Endothelial cell (in vitro differentiated cells): ENCODE measurements at places on chromosomes 2 and 18.

DNA sequence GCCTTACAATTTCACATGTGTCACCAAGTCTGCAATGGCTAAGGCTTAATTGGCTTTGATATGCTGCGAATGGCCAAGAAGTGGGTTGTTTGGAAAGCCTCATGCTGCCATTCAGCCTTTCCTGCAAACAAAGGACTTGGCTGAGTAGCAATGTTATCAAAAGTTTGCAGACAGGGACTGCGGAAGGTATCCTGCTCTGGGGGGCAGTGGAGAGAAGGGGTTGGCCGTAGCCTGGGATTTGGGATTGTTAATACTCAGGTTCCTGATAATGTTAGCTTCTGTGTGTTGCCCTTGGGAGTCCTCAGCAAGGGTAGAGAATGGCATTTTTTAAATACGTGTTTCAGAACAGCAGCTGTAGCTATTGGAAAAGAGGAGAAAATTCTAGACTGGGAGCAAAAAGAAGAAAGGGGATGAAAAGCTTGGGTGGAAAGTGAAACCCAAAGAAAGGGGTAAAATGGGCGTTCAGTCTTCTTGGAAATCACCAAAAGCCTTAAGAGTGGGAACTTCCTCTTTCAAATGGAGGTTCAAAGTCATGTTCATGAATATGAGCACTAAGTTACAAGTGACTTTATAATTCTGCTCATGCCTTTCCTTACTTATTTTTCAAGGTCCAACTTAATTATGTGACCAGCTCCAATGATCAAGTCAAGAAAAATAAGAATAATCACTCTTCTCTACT is 325.1 kb downstream of the RNF144A start:
- H3K27ac ChIP-seq, result no peak overlapping the region
- peaks cover 3% of the 10 kb centered on the region for H3K27me3 ChIP-seq
- peaks cover 13% of the 10 kb centered on the region for H3K4me1 ChIP-seq

GRCh38 chr2:72576861-72577260 is 249.0 kb downstream of the EXOC6B start:
- H3K27ac ChIP-seq, result no peak overlapping the region
- H3K4me3 ChIP-seq, result no peak overlapping the region
- H3K27me3 ChIP-seq, result no peaks in the 10 kb centered on the region

DNA sequence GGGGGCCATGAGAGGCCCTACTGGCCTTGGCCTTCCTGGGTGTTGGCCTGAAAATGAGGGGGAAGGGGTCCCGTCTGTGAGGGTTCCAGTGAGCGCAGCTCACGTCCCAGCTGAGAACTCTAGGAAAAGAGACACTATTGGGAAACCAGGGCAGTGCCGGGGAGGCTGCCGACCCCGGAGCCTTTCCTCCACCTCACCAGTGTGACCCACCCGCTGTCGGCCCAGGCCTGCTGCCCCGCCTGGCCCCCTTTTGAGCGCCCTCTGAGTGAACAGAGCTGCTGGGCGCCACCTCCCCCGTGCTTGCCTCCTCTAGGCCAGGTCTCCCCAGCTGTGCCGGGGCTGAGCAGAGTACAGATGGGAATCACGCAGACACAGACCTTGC is 17.5 kb upstream of the ARHGEF4 start:
- no peak for DNase-seq
- H3K4me3 ChIP-seq, result no peak overlapping the region
- peaks cover 4% of the 10 kb centered on the region for H3K36me3 ChIP-seq

GRCh38 chr2:55511508-55512124 is 7.9 kb upstream of the CFAP36 start:
- H3K27me3 ChIP-seq, result peaks cover 2% of the 10 kb centered on the region
- H3K36me3 ChIP-seq, result no peaks in the 10 kb centered on the region
- DNase-seq, result peak; percentile 40
- no peak overlapping the region for H3K4me3 ChIP-seq

- H3K27ac ChIP-seq, result no peak overlapping the region
- H3K36me3 ChIP-seq, result peaks cover 11% of the 10 kb centered on the region
- peaks cover 42% of the 10 kb centered on the region for H3K4me1 ChIP-seq
- H3K4me3 ChIP-seq, result no peak overlapping the region
- H3K27me3 ChIP-seq, result peaks cover 25% of the 10 kb centered on the region
- no peak for DNase-seq
These were observed 76.0 kb upstream of the CTDP1 start for GRCh38 chr18:79603321-79604204.

DNA sequence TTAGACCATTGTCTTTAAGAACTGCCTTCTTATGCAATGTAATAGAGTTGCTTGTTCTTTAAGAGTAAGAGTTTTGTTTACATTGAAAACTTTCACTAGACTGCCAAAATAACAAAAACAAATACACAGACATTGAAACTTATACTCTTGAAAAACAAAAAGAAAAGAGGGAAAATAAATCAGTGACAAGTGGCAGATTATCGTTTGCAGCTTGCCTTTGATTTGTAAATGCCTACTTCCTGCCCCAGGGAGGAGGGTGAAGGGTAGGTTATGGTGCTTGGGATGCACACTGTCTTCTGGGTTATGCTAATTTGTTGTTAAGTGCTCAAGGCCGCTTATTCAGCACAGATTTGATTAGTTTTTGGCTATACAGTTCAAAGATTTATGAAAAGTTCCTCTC is 198.7 kb downstream of the TGIF1 start:
- no peak for DNase-seq
- no peak overlapping the region for H3K27ac ChIP-seq
- H3K27me3 ChIP-seq, result peaks cover 2% of the 10 kb centered on the region
- no peak overlapping the region for H3K4me3 ChIP-seq
- H3K4me1 ChIP-seq, result no peaks in the 10 kb centered on the region

DNA sequence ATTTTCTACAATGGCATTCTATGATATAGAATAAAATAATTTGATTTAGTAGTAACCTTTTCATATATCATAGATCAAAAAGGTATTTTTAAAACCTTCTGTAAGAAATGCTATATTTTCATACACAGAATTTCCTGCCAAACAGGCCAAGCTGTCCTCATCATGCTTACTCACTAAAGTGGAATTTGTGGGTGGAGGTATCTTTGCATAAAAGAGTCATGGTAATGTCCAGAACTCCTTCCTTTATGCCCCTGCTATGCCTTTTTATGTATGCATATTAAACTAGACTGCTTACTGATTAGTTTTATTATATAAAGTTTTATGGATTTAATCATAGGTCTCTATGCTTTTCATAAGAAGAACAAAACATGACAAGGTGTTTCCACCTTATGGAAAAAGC is 27.5 kb upstream of the MARCHF7 start:
- no peak for DNase-seq
- no peak overlapping the region for H3K4me3 ChIP-seq
- no peaks in the 10 kb centered on the region for H3K4me1 ChIP-seq
- H3K36me3 ChIP-seq, result no peaks in the 10 kb centered on the region

- DNase-seq, result no peak
- no peaks in the 10 kb centered on the region for H3K4me1 ChIP-seq
- no peaks in the 10 kb centered on the region for H3K36me3 ChIP-seq
- no peak overlapping the region for H3K4me3 ChIP-seq
These were observed 73.7 kb downstream of the DGKD start for GRCh38 chr2:233428008-233428407.
